ENCODE measurements at places on chromosomes 2 and 18. TPM values are rescaled to one million over a fixed set of nuclear protein-coding genes. Genes with fewer than 3 reads are reported as not detected.

DNA sequence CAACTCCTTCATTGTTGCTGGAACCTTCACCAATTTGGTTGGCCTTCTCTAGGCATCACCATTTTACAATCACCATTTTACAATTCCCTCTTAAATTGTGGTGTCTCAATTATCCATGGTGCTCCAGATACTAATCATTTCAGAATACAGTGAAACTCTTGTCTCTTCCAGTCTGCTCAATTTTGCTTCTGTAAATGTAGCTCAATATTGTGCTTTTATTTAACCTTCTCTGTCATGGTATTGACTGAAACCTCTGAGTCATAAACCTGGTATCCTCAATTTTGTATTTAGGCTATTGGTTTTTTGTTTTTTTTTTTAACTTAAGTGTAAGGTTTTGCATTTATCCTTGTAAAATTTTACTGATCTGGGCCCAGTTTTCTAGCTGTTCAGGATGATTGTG lies 16.1 kb downstream of the STRADB start:
- no peak for DNase-seq

DNA sequence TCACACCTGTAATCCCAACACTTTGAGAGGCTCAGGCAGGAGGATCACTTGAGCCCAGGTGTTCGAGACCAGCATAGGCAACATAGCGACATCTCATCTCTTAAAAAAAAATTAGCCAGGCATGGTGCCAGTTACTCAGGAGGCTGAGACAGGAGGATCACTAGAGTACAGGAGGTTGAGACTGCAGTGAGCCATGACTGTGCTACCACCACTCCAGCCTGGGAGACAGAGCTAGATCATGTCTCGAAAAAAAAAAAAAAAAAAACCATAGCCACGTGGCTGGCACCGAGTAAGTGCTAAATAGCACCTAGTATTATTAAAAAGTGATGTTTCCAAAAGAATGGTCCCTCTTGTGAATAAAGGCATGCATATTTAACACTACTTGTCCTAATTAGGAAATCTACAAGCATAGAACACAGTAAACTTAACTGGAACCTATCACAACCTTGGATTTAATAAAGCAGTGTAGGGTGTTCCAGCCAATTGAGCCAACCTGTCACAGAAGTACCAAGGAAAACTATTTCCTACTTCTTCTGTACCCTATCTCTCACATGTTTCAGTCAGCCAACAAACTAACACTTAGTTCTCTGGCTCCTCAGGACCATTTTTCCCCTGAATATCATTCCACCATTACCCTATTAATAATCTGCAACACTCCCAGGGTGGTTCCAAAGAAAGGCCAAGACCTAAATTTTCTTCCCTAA lies 8.8 kb downstream of the RAB1A start:
- DNase-seq: no peak

- DNase-seq: no peak
These were observed 40.0 kb upstream of the ITSN2 start for GRCh38 chr2:24400207-24400907.

DNA sequence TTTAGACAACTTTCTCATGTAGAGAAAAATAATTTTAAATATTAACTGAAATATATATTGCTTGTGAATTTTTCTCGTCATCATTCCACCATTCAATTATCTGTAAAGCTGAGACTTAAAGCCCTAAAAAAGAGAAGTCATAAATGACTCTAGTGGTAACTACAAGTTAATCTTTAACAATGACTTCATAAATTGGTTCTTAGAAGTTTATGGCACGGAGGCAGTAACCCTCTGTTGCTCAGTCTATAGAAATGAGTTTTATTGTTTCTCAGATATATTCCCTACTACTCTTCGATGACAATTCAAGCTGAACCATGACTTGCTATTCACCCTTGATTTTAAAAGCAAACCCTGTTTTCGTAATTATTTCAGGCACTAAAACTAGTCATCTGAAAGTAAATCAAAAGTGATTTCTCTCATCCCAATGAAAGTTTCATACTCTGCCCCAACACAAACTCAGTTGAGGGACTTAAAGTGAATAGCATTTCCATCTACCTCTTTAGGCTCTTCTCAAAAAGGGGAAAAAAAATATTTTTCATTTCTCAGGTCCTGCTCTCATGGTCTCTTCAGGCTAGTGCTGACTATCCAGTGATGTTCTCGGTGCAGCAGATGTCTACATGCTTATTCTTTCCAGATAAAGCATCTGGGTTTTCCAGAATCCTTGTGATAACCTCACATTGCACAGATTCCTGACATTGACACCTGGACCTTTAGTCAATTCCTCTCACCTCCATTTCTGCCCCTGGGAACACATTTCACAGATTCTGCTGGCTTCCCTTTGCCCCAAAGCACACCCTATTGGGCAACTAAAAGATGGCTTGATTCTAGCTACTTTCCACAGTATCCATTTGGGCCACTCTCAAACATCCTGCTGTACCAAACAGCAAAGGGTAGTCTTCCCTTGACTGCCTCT lies 207.8 kb upstream of the LRATD1 start:
- no peak for DNase-seq

Gene MAP2
- 9.6 TPM for total RNA-seq

DNA sequence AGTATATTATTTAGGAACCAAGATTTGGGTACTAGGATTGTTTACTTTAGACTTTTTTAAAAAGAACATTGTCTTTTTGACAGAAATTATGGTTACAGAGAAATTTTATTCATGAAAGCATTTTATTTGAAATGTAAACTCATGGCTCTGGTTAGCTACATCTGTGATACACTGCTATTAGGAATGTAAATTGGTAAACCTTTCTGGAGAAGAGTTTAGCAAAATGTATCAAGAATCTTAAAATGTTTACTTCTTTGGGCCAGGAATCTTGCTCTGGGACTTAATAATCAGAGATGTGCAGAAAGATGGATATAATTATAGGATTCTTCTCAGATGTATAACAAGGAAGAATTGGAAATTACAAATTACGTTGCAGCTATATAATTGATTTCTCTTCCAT lies 19.7 kb downstream of the MAP3K20 start:
- no peak for DNase-seq

DNA sequence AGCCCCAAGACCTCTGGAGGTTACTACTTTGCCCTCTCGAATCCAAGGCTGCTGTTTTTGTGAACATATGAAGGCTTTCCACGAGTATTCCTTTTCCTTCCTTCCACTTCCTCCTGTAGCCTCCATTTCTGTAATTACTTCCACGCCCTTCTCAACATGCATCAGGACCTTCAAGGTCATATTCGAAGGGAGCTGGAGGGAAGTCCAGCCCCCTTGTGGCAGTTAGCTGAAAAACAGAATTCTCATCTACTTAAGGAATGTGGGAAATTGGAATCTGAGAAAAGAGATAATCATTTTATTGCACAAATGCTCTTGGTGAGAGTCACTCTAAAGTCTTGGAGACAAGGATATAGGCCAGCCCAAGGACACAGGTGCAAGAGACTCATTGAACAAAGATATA lies 1000.2 kb downstream of the TDRD15 start:
- no peak for DNase-seq

Gene TIGD1
- 4.3 TPM for total RNA-seq

DNA sequence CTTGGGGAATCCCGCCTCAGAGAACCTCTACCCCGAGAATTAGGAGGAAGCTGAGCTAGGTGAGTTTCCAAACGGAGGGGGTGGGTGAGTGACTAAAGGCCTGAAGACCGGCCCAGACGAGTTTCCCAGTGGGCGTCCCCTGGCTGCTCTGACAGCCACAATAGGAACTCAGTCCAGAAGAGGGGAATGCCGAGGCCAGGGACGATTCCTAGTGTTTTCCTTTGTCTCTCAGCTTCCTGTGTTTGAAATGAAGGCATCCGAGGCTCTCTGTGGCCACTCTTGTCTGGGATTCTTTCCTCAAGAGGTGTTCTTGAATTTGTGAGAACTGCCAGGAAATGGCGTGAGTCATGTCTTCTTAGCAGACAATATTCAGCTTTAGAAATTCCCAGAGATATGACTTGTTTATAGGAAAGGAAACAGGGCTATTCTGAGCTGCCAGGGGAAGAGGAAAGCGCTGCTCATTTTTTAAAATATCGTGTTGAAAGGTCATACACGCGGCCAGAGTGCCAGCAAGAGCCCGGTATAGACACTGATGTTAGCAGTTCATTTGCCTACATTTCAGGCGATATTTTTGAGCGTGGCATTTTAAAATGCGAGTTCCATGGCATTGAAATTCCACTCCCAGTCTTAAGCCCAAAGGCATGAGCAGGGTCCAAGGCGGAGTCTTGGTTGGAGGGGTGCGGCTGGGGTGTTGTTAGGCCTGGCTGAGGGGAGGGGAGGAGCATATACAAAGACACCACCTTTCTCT lies 169.1 kb upstream of the KLF7 start:
- DNase-seq: peak; percentile 47

GRCh38 chr2:173652767-173653431 lies 298.2 kb downstream of the CDCA7 start:
- no peak for DNase-seq

GRCh38 chr2:46294176-46294836 lies 2.9 kb upstream of the EPAS1 start:
- peak; percentile 38 for DNase-seq

Gene PLCD4
- total RNA-seq: 0.45 TPM

Gene SEPTIN10
- total RNA-seq: 74.4 TPM
